ENCODE measurements at places on chromosomes 3 and 15. TPM values are rescaled to one million over a fixed set of nuclear protein-coding genes. Genes with fewer than 3 reads are reported as not detected.

TUSC7 gene
- total RNA-seq, result not detected

GRCh38 chr3:197244751-197245150 lies 53.7 kb downstream of the DLG1 start:
- no peak for DNase-seq

RTP1 gene
- total RNA-seq, result not detected

- no peak for DNase-seq
Measured at GRCh38 chr15:100986158-100986896, 67.2 kb downstream of the LRRK1 start.

DNA sequence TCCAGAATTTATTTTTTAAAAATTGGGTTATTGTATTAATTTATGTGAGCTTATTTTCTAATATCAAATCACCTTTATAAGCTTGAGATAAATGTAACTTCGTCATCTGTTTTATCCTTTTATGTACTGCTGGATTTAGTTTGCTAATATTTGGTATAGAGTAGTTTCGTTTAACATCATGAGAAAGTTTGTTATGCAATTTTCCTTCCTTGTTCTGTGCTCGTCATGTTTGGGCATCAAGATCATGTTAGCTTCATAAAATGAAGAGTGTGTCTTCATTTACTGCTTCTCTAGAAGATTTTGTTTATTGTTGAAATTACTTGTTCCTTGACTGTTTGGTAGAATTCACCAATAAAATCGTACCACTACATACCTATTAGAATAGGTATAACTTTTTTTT lies 262.1 kb upstream of the SATB1 start:
- DNase-seq, result no peak

SLC51B gene
- total RNA-seq, result not detected

- DNase-seq, result no peak
Measured at GRCh38 chr3:126485956-126486355, 10.3 kb upstream of the ZXDC start.

DNA sequence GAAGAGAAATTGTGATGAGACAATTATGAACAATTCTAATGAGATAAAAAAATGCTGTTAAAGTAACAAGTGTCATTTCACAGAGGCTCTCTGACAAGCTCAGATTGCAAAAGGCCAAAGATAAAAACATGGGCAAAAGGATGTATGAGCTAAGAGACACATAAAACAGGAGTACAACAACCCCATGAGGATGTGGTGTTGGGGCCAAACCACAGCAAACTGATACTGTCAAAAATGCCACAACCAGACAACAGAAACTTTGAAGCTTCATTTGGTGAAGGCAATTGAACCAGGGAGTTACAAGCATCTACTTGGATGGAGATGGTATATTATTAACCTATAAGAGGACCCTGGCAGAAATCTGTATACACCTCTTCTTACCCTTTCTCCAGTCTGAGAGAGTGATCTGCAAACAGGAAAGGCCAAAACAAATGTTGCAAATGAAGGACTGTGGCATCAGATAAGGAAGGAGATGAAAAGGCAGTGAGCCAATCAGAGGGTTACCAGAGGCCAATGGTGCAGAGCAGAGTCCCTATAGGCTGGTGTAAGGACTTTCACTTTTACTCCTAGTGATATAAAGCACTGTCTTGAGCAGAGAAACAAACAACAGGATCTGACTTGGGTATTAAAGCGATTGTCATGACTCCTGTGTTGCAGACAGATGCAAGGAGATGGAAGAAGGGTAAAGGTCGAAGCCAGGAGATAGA lies 659.0 kb downstream of the NTRK3 start:
- no peak for DNase-seq

- no peak for DNase-seq
Measured at GRCh38 chr15:101242160-101242998, 9.5 kb downstream of the CHSY1 start.

- no peak for DNase-seq
Measured at GRCh38 chr15:48802867-48803266, 8.0 kb downstream of the CEP152 start.

DAPK2 gene
- total RNA-seq, result 10.8 TPM

SLC22A13 gene
- total RNA-seq, result not detected

GRCh38 chr3:27532426-27533260 lies 48.5 kb upstream of the SLC4A7 start:
- DNase-seq, result no peak

DNA sequence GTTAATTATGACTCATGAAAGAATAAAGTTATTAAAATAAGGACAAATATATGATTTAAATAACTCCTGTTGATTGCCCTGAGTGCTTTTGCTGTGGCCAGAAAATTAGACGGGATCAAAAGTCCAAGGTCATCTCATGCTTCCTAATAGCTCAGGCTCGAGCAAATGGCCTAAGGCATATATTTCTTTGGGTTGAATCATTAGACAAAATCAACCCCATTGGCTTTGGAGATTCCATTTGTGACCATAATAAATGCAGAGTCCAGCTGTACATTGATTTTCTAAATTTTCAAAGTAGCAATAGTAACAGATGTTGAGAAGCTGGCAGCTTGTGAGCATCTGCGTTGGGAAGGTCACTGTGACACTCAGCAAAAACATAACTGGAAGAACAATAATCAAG lies 464.5 kb upstream of the TGFBR2 start:
- DNase-seq, result no peak

- DNase-seq, result no peak
Measured at GRCh38 chr15:75533945-75534344, 45.2 kb downstream of the PTPN9 start.

DNA sequence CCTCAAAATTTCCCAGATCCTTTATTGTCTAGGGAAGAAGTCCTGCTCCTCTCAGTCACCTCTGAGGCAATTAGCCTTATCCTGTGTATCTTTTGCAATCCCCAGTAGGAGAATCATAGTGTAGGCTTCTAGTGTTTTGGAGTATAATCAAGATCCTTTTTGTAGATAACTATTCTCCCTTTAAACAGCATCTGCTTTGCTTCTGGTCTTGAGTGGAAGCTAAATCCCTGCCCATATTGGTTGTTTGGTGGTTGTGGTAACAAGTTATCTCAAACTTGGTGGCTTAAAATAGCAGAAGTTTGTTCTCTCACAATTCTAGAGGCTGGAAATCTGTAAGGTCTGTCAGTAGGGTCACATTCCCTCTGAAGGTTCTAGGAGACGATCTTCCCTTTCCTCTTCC lies 217.5 kb upstream of the RASGRP1 start:
- no peak for DNase-seq

GP5 gene
- not detected for total RNA-seq

- no peak for DNase-seq
Measured at GRCh38 chr15:47929138-47929803, 191.5 kb upstream of the SLC24A5 start.

RBP2 gene
- total RNA-seq, result not detected

ERC2 gene
- 1.9 TPM for total RNA-seq

GRCh38 chr15:25771338-25771706 lies 91.8 kb downstream of the ATP10A start:
- no peak for DNase-seq

- no peak for DNase-seq
Measured at GRCh38 chr15:74324714-74325113, 42.7 kb downstream of the CYP11A1 start.

DNA sequence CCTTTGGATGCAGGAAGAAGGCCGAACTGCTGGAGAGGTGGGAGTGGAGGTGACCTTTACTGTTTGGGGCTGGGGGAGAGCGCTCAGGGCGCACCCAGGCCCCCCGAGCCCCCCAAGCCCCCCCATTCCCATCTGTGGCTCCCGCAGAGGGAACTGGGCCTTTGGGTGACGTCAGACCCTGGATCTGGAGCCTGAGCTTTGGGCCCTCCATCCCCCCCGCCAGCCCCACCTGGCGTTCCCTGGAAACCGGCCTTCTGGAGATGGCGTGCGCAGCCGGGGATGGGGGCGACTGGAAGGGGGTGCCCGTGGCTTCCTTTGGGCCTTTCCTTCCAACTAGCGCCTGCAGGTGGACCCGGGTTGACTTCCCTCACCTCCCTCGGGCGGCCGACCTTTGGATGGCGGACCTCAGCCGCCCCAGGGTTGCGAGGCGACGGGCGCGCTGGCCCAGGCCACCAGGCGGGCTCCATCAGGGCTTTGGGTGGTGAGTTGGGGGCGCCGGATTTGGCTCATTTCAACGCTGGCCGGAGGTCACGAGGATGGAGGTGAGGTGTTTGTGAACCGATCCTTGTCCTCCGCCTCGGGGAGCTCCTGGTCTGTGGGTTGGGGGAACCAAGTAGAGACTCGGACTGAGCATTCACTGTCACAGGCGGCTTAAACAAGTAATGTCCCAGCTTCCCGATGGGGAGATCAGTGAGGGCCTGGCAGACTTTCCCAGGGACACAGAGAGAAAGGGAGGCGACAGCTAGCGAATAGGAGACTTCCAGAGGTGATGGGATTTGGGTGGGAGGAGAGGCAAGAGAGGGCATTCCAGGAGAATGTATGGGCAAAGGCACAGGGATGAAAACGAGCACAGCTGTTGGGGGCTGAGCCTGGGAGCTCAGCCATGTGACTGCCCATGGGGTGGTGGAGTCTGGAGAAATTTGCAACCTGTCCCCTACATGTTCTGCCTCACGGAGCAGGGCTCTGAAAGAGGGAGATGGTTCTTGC lies 709 bp downstream of the SCAMP5 start:
- no peak for DNase-seq

- DNase-seq, result no peak
Measured at GRCh38 chr3:129597087-129597999, 9.1 kb downstream of the PLXND1 start.

DNA sequence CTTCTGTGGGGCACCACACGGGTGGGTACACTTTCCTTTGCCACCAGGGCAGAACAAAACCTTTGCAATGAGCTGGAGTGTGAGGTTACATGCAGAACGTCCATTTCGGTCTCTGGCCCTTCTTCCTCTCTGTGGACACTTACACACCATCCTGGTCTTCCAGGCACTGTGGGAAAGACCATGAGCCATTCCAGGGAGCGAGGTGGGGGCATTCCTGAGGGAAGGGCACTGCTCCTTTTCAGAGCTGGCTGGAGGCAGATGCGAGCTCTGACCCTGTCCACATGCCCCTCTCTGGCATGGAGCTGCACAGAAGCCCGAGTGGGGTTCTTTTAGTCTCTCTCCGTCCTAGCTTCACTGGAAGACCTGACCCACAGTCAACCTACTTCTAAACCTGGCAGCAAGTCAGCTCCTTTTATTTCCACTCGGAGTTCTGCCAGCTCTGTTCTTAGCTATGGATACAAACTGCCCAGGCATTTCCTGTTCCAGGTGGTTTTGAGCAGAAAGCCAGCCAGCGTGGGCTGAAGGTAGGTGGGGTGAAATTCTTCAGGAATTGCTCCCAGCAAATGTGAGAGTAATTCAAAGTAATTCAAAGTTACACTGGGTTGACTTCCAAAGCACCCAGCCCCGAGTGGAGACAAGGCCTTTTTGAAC lies 281.4 kb downstream of the ADAMTS17 start:
- no peak for DNase-seq

- DNase-seq, result no peak
Measured at GRCh38 chr3:187679638-187680396, 9.6 kb upstream of the SST start.

GRCh38 chr15:77631745-77632533 lies 773 bp downstream of the LINGO1 start:
- no peak for DNase-seq

- no peak for DNase-seq
Measured at GRCh38 chr3:108511490-108511889, 1.1 kb upstream of the MYH15 start.

Data from esophagus squamous epithelium (tissue), 5 donors.